AG04450 (cell line): ENCODE measurements at places on chromosomes 12 and 14.

GRCh38 chr14:68036202-68036601 lies 216.6 kb downstream of the RAD51B start:
- no peak for DNase-seq

DNA sequence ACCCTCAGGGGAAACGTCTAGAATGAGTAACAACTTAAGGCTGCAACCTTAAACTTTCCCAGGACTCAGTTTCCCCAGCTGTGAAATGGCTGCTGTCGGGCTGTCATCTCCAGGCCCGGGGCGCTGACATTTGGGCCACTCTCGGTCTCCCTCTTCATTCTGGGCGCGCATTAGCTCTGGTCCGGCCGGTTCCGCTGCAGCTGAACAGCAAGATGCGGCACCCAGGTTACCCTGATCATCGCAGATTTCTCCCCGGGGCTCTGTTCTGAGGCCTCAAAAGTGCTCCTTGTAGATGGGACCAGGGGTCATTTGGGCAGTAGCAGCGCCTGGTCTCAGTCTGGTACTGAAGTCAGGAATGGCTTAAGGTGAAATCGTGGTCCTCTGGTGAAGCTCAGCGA lies 890 bp upstream of the BCL7A start:
- DNase-seq, result no peak

GRCh38 chr12:108559748-108560147 lies 1.2 kb downstream of the SART3 start:
- DNase-seq, result no peak

- no peak for DNase-seq
These were observed 817 bp upstream of the IPO8 start for GRCh38 chr12:30696486-30696885.

DNA sequence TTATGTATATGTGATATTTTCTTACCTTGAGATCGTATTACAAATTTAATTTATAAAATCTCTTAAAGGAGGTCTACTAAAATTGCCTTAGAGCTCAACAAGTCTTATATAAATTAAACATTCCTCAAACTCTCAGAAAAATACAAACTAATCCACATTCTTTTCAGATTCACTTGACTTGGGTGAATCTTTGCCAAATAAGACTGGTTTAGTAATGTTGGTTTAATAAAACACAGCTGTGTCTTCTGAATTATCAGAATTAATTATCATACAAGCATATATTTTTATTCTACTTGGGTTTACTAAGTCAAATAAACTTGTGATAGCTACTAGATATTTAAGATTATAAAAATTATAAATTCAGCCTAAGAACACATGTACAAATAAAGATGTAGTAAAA lies 13.3 kb downstream of the GLIPR1L2 start:
- no peak for DNase-seq

GRCh38 chr12:10540776-10541205 lies 35.1 kb downstream of the EIF2S3B start:
- DNase-seq, result no peak

DNA sequence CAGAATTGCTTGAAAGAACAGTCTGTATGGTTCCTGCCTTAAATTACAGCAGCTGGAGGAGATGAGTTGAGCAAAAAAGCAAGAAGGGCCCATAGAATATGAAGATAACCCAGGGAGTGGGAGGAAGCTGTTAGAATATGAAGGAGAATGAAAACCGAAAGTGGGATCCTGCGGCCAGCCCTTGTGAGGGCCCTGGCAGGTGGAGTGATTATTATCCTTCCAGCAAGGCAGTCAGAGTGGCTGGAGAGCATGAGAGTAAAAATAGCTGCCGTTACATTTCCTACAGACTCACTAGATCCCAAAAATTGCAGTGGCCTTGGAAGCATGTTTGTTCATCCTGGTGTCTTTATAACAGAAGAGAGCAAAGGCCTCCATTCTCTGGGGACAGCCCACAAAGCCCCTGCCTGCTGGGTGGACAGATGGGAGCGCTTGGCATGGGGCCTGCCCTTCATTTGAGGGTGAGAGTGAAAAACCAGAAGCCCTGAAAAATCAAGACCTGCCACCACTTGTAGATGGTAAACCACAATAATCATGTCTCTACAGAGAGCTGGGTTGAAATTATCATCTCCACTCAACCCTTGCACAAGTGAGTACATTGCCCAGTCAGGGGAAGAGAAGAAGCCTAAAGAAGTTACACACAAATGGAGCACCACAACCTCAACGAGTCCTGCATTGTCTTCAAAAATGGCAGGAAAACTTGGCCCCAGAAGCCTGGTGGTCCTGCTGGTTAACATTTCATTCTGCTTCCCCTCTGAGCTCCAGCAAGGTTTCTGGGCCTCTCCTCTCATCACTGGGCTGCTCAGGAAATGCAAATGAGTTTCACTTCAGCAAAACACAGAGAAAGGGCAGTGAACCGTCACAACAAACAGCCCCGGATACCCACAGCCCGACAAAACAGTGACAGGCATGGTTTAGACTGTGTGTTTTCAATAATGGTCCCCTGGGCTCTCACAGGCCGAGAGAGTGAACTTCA lies 20.5 kb downstream of the ZDHHC22 start:
- DNase-seq, result no peak

DNA sequence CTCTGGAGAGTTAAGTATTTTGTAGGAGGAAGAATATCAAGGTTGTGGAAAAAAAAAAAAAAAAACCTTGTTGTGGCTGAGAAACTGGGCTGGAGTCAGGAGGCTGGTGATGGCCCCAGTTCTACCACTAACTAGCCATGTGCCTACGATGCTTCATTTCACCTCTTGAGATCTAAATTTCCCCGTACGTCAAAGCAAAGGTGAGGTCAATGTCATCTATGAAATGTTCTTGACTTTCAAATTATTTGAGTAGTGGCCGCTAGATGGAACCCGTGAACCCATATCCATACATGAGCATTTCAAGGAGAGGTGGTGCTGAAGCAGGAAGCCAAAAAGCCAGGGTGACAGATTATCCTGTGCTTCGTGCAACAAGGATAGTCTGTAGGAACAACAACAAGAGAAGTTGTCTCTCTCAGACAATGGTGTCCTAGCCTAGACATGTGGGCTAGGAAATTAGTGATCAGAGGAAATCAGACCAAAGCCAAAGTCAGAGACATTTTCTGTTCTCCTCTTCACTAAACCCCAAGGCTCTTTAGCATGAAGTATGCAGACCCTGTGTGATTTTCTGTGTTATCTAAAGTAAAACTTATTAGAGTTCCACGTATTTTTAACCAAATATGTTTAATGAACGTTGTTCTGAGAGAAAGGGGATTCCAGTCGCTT lies 95.5 kb upstream of the ETV6 start:
- peak; percentile 13 for DNase-seq

DNA sequence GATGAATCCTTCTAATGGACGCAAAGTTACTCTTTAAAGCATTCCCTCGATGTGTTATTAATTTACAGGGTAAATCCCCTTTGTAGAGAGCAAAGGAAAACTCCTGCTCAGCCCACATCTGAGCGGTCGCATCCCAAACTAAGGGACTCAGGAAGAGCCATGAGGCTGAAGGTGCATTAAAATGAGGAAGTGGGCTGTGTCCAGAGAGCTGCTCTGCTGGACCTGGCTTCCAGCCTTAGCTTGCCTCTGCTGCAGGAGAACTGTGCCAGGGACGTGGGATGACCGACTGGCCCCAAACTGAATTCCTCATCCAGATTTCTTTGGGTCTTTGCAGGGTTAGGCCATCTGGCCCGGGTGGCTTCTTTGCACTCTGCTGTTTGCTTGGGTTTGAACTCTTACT lies 88.3 kb downstream of the FBXW8 start:
- no peak for DNase-seq
